ENCODE measurements at places on chromosomes 6 and 20.

- no peak for DNase-seq
These were observed 29.5 kb downstream of the TSHZ2 start for GRCh38 chr20:53001498-53002301.

- DNase-seq, result no peak
These were observed 9.5 kb upstream of the NKX2-2 start for GRCh38 chr20:21523281-21523868.

DNA sequence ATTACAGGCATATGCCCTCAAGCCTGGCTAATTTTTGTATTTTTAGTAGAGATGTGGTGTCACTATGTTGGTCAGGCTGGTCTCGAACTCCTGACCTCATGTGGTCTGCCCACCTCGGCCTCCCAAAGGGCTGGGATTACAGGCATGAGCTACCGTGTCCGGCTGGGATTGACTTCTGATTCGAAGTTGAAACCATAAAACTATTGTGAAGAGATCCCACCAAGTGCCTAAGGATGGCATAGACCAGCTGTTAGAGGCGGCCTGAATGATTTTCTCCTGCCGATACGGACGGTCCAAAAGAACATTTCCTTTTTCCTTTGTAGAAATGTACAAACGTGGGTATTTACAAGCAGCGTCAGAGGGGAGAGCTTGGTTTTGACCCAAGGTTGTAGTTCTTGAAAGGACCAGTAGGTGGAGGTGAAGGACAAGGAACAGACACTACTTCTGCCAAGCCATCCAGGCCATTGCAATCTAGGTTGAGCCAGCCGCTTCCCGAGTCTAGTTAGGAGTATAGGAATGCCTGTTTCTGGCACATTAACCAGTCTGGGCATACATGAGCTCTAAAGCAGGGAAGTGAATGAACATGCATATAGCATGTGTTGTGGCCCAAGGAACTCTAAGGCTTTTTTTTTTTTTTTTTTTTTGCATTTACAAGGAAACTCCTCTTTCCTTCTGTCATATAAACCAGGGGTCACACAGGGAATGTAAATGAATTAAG, 29.0 kb downstream of the MOCS3 start:
- peak; percentile 89 for DNase-seq

GRCh38 chr6:152161501-152161900, 354.0 kb downstream of the ESR1 start:
- DNase-seq, result no peak

DNA sequence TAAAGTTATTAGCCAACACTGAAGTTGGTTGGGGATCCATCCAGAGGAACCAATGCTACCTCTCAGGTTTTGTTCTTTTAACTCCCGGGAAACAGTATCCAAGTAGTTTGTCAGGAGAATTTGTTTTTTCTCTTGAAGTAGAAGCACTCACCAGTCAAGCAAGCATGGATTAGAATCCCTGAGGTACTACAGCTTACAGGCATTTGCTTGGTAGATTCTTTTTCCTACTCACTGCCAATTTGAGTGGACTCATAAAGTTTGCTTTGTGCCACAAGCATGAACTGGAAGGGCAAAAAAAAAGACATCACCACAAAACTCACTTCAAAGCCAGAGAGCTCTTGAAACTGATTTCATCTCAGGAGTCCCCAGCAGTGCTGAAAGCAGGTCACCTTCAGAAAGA, 167.4 kb downstream of the MBOAT1 start:
- no peak for DNase-seq

DNA sequence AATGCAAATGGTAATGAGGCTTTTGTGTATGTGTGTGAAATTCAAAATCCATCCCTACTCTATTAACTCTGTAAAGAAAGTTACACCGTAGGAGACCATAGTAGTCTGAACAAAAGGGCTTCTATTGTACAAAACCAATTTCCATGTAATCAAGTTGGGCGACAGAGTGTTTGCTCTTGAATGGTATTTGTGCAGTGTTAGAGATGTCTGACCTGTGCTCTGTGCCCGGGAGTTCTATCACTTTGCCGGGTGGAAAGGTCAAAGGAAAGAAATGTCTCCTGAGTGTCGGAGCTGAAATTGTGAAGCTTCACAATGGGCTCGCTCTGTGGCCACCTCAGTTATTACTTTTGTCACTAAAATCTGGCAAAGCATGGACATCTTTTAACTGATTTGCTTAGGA, 312.0 kb downstream of the SAMD5 start:
- DNase-seq, result no peak

DNA sequence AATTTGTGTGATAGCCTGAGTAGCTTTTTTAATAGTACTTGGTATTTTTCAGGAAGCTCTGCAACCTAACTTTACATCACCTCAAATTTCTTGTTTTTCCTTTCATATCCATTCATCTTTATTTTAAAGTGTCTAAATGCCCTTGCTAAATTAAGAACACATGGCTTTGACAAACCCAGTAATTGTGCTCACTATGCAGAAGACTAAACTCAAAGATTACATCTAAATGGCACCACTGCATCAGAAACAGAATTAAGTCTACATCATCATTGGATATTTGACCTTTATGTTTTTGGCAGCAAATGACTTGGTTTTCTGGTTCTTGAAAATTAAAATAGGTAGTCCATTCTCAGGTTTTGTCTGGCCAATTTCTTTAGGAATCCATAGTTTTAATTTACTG, 69.6 kb upstream of the HDGFL1 start:
- DNase-seq, result no peak

DNA sequence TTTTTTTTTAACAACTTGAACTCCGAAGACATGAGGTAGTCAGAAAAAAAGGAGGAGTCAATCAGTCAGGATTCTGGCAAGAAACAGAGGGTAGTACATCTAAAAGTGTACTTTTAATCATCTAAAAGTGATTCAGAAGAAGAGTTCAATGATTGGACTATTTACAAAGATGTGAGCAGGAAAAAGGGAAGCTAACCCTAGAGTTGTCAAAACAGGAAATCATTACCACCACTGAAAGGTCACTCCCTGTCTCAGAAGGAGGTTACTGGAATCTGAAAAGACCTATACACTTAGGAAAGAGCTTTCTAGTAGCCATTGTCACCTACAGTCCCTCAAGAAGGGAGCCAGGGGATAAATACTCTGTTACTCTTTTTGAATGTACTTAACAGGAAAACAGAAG, 16.7 kb upstream of the LMBRD1 start:
- DNase-seq, result peak; percentile 71

- DNase-seq, result peak; percentile 97
These were observed 102.1 kb downstream of the CEBPB start for GRCh38 chr20:50292591-50293283.

GRCh38 chr6:40733290-40733689, 146.1 kb upstream of the LRFN2 start:
- DNase-seq, result no peak

- DNase-seq, result peak; percentile 72
These were observed 69.0 kb upstream of the UST start for GRCh38 chr6:148677594-148678476.

DNA sequence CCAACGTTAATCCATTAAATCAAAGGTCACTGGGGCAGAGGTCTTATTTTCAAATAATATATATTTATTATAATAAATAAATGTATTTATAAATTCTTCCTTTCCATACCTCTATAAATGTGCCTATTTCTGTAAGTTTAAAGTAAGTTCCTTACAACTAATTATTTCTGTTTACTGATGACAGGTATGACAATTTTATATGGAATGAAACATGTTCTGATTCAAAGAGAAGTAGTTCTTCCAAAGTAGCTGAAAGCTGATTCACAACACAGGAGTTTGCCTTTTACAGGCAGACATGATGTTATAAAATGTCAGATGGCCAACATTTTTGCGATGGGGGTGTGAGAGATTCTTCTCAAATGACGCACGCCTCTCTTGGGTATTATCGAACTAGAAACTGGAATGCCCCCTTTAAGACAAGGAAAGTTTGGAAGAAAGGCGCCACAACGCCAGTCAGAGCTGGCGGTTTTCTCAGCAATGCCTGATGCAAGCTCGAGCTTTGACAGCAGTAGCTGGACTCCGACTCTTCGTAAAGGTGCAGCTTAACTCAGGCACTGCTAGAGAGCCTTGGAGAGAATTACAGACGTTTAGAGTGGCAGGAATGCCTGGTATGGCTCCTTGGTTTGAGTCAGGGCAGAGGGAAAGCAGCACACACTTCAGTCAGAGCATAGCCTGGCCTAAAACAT, 92.1 kb downstream of the FOXC1 start:
- no peak for DNase-seq

DNA sequence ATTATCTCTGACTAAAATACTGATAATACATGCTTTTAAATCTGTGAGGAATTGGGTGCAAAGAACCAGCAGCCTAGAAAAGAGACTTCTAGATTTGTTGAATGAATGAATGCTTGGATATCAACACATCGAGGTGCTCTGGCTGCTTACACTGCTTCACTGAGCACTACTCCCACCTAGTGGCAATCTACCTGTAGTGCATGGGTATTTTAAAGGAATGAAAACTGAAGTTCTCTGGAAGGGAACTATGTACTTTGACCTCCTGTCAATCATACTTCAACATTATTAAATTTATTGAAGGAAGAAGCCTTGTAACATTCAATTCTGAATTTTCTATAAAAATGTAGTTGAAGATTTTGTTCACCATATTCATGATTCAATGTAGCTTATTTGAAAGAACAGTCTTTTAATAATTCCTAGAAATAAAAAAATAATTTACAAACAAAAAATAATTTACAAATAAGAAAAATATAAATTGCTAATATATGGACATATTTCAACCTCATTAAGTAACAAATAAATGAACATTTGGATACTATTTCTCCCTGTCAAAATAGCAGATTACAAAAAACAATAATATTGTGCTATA, 111.2 kb upstream of the MMS22L start:
- DNase-seq, result peak; percentile 90

DNA sequence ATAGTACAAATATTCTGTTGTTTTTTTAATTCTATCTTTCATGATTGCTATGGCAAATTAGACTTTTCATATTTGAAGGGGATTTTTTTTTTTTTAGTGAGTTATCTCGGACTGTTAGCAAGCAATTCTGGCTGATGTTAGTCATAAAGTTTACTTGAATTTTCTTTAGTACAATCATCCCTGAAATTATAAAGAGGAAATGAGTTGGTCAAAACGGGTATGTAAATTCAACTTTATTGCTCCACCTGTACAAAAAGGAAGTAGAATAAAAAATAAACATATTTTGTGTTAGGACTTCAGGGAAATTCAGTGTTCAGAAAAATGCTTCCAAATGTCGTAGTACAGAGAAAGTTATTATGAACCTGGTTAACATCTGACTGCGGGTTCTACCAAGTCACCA, 40.3 kb downstream of the PPP1R14C start:
- DNase-seq, result no peak

- DNase-seq, result peak; percentile 57
These were observed 47.7 kb upstream of the POLR1H start for GRCh38 chr6:30013291-30013922.

DNA sequence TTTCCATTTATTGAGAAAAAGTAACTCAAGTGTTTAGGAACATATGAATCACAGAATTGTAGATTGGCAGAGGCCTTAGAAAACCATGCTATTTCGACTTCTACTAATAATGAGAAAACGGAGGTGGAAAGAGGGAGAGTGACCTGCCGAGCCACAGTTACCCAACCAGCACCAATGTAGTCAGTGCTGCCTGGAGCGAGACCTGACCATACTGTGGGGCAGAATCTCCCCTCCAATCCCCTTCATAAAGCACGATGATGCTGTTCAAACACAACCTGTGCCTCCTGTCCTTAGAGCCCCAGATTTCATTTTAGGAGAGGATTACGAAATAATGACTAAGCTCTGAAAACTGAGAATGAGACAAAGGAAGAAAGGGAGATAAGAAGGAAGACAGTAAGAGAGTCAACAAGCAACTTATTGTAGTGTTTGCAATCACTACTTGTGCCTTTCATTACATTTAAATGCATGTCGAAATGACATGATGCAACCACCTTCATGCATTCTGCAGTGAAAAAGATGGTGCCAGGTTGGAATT, 70.6 kb downstream of the ATXN1 start:
- DNase-seq, result peak; percentile 62

DNA sequence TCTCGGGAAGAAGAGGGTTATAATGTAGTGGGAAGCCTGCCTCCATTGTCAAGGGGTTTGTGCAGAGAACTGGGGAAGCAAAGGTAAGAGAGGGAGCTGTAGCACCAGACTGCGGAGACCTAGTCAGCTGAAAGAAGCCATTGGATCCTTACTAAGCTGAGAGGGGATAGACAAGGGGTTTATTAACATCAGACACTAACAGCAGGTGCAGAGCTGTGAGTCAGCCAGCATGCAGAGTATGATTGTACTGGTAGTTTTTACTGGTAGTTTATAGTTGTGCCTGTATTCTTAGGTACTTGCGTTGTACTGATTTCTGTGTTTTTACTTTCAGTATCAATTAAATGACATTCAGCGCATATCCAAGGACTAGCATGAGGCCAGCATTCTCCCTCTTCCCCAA, 17.8 kb upstream of the COL19A1 start:
- no peak for DNase-seq

GRCh38 chr20:38108986-38109541, 56.0 kb downstream of the TGM2 start:
- DNase-seq, result no peak

- DNase-seq, result no peak
These were observed 110.4 kb downstream of the TTLL2 start for GRCh38 chr6:167435209-167435728.

- no peak for DNase-seq
These were observed 942.5 kb upstream of the CITED2 start for GRCh38 chr6:140316966-140317365.

GRCh38 chr20:60352017-60352416, 393.8 kb downstream of the CDH26 start:
- no peak for DNase-seq

DNA sequence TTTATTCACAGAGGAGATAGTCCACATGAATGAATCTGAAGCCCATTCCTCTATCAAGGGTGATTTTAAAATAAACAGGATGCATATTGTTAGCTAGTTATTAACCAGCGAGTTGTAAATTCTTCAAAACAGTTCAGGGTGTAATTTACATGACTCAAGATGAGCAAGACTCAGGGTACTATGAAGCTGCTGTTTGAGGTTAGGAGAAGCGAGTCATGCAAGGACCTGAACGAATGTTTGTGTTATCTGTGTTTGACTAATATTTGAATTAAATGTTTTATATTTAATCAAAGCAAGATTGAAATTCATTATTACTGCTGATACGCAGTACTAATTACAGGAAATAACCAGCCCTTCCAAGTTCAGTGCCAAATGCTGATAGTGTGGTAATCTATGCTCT, 191.1 kb downstream of the SAMD5 start:
- no peak for DNase-seq

- no peak for DNase-seq
These were observed 380.3 kb downstream of the DHX35 start for GRCh38 chr20:39342463-39342862.

DNA sequence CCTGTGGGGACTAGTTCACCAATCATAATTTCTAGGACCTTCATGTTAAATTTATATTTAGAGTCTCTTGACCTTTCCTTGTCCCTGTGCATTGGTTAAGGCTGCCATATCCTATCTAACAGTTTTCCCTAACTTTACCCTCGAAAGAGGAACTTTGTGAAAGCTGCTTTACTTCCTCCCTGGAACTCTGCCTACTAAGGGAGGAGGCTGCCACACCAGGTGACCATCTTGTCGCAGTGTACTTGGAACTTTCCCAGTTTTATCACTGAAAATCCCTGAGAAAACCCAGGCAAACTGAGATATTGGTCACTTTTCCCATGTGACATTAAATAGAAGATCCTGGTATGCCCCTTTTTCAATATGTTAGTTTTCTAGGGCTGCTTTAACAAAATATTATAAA, 317.6 kb upstream of the TSHZ2 start:
- DNase-seq, result no peak
